Left kidney (tissue), 8 donors: ENCODE measurements at places on chromosomes 16 and 17. TPM values are rescaled to one million over a fixed set of nuclear protein-coding genes. Genes with fewer than 3 reads are reported as not detected.

DNA sequence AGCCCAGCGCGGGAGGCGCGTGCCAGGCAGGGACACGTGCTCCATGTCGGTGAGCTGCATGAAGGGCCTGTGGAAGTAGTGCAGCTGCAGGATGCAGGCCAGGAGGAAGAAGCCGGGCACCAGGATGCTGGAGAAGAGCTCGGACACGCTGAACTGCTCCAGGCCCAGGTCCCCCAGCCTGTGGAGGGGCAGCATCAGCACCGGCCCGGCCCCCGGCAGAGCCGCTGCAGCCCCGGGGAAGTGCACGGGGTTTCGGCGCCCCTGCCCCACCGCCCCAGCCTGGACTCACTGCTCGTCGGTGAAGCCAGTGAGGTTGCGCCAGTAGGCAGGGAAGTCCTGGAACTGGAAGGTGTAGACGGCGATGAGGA, 28.0 kb downstream of the CTU2 start:
- DNase-seq, result no peak

- no peak for DNase-seq
These were observed 1.8 kb upstream of the CD300C start for GRCh38 chr17:74547736-74548135.

DNA sequence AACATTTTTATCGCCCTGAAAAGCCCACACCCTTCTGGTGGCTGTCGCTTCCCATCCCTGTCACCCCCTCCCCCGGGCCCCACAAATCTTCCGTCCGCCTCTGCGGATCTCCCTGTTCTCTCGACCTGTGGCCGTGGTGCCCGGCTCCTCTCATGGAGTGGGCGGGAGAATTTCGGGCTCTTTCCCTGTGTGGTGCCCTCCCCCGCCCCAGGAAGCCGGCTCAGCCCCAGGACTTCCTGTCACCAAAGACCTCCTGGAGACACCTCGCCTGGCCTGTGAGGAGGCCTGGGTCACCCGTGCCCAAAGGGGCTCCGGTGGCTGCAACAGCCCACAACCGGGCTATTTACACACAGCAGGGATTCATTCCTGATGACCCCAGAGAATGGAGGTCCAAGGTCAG, 26.1 kb upstream of the UBE2I start:
- no peak for DNase-seq

- no peak for DNase-seq
These were observed 80.4 kb downstream of the KLHDC4 start for GRCh38 chr16:87685405-87685755.

DNA sequence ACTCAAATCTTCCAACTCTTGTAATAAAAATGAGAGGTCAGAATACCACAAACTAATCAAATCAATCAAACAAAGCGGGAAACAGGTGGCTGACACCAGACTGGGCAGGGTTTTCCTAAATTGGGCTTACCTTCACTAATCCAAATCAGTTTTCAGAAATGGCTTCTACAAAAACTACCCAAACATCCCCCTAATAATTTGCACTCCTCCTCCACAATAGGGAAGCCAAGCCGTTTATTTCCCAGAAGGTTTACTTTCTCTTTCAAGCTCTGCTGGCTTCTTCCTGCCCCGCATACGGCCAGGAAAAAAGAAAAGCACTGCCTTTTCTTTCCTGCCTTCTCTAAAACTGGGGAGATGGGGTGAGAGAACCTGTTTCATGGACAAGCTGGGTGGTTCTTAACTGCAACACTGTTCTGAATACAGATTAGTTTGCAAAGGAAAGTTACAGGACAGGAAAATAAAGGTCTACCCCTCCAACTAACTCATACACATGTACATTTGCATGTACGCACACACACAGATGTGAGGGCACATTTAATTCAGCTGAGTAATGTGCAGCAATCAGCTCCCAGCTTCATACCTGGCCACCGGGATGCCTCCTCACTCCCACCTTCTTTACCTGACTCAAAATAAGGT, 9.2 kb downstream of the STAT3 start:
- peak; percentile 42 for DNase-seq

- DNase-seq, result no peak
These were observed 13.2 kb downstream of the FLCN start for GRCh38 chr17:17223736-17224135.

- DNase-seq, result no peak
These were observed 279.0 kb upstream of the IRX5 start for GRCh38 chr16:54651440-54652195.

- no peak for DNase-seq
These were observed 15.8 kb downstream of the MEOX1 start for GRCh38 chr17:43645765-43646481.

- DNase-seq, result no peak
These were observed 98.8 kb downstream of the SYCE1L start for GRCh38 chr16:77297996-77298395.

- DNase-seq, result no peak
These were observed 2.2 kb downstream of the BCKDK start for GRCh38 chr16:31110106-31111034.

GRCh38 chr17:45662432-45662831, 121.7 kb upstream of the CRHR1 start:
- DNase-seq, result no peak

GRCh38 chr17:3795390-3796102, 5.4 kb downstream of the ITGAE start:
- no peak for DNase-seq

- peak; percentile 66 for DNase-seq
These were observed 63.7 kb downstream of the SPAG9 start for GRCh38 chr17:51056813-51057510.

DNA sequence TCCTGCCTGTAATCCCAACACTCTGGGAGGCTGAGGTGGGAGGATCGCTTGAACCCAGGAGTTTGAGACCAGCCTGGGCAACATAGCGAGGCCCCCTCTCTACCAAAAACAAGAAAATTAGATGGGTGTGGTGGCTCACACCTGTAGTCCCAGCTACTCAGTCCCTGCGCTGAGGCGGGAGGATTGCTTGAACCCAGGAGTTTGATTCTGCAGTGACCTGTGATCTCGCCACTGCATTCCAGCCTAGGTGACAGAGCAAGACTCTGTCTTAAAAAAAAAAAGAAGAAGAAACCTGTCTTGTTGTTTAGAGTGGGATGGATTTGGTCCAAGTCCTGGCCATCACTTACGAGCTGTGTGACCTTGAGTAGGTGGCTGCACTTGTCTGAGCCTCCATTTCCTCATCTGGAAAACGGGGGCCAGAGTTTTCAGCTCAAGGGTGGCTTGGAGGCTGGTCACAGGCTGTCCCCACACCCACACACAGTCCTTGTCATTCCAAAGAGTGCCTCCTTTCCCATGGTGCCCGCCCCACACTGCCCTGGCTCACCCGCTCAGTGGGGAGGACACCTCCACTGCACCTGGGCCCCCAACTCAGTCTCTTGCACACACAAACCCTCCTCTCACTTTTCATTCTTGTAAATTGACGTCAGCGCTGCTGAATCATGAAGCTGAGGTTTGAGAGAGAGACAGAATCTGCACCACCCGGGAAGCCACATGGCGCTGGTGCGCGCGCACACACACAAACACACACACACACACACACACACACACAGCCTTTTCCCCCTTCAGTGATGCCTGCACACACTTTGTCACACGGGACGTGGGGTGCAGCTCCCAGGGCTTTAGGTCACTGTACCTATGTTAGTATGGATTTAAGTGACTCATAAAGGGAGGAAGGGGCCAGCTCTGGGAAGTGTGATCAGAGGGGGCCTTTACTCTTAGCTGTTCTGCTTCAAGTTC, 4.2 kb downstream of the SOCS1 start:
- DNase-seq, result no peak

GRCh38 chr16:20866801-20867200, 33.4 kb downstream of the DCUN1D3 start:
- no peak for DNase-seq

DNA sequence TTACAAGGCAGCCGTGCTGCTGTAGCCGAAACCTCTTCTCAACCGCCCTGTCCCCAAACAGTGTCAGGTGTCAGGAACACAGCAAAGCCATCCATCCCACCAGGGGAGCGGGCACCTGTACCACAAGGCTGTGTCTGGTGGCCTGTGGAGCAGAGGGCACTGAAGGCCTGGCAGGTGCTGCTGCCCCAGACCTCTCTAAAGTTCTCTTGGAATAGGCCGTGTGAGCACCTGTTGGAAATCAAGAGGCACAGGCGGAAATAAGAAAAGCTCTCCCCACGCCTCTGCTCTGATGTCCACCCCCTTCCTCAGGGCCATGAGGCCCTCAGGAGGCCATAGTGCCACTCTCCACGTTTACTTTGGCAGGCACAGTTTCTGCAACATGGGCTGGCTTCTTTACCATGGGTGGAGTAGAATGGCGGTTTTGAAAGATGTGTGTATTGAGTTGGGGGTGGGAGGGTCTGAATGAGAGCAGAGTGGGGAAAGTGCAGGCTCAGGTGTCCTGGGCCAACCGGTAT, 99.9 kb upstream of the ZNF750 start:
- no peak for DNase-seq

DNA sequence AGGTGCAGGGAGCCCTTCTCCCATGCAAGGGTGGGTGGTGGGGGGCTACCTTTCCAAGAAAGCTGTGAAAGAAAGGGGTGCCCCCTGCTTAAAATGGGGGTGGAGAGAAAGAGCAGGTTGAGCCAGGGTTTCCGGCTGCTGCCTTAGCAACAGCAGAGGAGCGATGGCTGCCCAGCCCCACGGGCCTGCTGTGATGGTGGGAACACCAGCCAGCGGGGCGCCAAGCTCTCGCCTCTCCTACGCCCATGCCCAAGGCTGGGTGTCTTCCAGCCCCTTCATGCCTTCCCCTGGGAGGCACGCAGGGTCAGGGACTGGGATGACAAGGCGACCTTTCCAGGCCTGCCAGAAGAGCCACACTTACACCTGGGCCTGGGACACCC, 3.0 kb downstream of the FMNL1 start:
- no peak for DNase-seq

DNA sequence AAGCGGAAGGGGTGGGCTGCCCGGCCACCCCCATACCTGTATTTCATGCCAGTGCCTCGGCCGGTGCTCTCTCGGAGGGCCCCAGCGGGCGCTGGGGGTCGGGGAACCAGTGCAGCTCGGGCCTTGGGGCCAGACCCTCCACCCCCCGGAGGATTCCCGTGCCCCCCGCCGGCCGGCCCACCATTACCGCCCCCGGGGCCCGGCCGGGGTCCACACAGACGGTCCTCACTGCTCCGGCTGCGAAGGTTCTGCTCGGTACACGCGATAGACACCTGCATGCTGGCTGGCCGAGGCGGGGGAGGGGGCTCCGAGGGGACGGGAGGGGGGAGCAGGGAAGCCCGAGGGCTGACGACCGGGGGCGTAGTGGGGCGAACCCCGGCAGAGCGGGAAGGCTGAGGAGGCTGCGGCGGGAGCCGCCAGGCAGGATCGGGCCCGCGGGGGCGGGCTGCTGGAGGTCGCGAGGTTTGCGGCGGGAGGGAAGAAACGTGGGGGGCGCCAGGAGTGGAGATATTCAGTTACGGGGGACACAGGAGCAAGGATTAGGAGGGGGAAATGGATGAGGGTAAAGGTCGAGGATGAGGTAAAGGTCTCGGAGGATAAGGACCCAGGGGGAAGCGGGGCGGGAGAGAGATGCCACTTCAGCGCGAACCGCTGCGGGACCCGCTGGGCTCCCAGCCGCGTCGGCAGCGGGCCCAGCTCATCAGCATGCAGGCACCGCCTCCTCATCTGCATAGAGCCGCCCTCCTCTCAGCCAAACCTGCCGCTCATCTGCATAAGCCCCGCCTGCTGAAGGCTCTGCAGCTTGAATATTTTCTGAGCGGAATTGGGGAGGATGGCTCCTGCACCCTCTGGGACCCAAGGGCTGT, at the start of gene KCNAB3:
Gene KCNAB3 (minus strand): TSS at position 699 of the 866 bp plus-strand sequence. CDS start 421 bp downstream, at position 278.
- DNase-seq, result peak; percentile 75

- no peak for DNase-seq
These were observed 215.1 kb downstream of the RBFOX1 start for GRCh38 chr16:7547736-7548135.

- DNase-seq, result no peak
These were observed 30.9 kb downstream of the PGS1 start for GRCh38 chr17:78409191-78409928.

DNA sequence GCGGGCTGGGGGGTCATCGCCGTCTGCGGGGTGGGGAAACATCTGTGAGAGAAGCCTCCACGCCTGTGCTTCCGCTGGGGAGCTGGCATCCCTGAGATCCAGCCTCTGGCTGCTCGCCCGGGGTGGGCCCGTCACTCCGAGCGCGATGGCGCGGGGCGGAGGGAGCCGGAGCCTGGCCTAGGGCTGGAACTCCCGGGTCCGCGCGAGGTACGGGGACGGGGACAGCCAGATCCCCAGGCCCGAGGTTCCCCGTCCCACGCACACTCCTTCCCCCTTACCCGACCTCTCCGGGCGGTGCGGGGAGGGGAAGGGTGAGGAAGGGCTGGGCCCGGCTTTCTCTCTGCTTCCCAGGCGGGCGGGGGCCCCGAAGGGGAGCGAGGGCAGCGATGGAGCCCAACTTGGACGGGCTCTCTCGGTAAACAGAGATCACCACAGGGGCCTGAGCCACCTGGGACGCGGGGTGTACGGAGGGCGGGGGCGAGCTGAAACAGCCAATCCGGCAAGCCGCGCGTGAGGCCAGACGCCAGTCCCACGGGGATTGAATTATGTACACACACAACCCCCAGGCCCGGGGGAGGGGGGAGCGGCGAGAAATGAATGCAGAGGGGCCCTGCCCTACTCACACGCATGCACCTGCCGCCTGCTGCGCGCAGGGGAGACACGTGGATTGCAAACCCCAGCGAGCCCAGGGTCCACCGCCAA, at the start of gene SLC16A11:
Gene SLC16A11 (minus strand): TSS at position 596 of the 702 bp plus-strand sequence. CDS start 579 bp downstream, at position 17.
- DNase-seq, result no peak

DNA sequence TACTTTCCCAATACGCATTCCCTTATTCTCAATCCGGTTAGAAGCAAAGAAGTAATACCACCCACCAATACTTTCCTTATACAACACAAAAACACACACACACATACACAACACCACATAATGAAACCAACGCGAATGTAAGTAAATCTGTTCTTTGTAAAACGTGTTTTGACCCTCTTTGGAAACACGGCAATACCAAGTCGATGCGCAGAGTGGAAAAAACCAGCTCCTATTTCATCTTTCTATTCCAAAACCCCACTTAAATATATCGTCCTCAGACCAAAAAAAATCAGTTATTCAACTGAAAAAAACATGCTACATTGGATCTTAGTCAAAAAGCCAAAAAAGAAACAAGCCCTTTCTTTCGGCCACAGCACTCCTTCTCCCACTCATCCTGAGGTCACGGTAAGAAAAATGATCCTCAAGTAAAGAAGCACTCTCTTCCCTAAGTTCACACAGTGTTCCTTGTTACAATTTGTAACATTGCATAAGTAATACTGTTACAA, 31.0 kb upstream of the ARL4D start:
- peak; percentile 87 for DNase-seq

DNA sequence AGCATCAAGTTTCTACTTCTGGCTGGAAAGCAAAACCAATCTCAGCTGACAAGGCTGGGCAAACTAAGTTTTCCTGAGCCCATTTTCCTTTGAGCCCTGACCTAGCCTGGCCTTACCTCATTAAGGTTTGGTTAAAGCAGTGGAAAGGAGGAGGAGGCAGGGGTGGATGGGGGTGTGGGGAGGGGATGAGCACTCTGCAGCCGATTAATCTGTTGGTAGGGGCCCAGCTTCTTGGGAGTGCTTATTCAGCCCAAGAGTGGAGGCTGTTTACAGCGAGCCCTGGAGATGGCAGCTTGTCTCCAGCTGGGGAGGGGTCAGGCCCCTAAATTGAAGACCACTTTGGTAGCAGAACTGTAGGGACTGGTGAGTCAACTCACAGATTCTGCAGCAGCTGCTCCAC, 12.0 kb downstream of the SMCR8 start:
- no peak for DNase-seq

Gene ACSF2
- 122 TPM for polyA plus RNA-seq

Gene SCARF1
- 6.3 TPM for polyA plus RNA-seq

Gene SMIM5
- polyA plus RNA-seq, result 5.1 TPM

Gene KRTAP4-3
- polyA plus RNA-seq, result not detected

Gene FBXW10
- polyA plus RNA-seq, result 1.0 TPM

Gene RPGRIP1L
- polyA plus RNA-seq, result 22.2 TPM

Gene SEZ6L2
- polyA plus RNA-seq, result 8.2 TPM

Gene CCL11
- polyA plus RNA-seq, result 1.1 TPM

Gene SLC5A2
- 62.1 TPM for polyA plus RNA-seq
